ENCODE measurements at places on chromosomes 7 and 10.

DNA sequence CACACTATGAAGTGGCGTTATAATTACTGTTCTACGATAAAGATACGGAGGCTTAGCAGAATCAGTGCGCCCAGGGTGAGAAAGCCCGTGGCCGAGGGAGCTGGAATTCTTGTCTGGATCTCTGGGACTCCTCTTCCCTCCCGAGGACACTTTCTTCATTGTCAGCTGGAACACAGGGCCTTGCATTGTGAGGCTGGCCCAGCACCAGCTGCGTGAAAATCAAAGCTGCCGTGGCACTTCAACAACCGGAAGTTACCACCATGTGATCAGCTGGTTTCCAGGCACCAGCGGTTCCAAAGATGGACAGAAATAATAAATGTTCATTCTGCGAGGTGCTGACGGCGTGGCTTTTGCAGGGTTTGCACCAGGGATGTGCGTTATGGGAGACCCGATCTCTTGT, 234.0 kb upstream of the PITRM1 start:
- no peak for DNase-seq

GRCh38 chr10:28922127-28922526, 244.8 kb downstream of the BAMBI start:
- DNase-seq: no peak

GRCh38 chr10:24929056-24929544, 23.3 kb downstream of the PRTFDC1 start:
- DNase-seq: no peak

GRCh38 chr10:82464191-82464818, 589.3 kb downstream of the NRG3 start:
- no peak for DNase-seq

DNA sequence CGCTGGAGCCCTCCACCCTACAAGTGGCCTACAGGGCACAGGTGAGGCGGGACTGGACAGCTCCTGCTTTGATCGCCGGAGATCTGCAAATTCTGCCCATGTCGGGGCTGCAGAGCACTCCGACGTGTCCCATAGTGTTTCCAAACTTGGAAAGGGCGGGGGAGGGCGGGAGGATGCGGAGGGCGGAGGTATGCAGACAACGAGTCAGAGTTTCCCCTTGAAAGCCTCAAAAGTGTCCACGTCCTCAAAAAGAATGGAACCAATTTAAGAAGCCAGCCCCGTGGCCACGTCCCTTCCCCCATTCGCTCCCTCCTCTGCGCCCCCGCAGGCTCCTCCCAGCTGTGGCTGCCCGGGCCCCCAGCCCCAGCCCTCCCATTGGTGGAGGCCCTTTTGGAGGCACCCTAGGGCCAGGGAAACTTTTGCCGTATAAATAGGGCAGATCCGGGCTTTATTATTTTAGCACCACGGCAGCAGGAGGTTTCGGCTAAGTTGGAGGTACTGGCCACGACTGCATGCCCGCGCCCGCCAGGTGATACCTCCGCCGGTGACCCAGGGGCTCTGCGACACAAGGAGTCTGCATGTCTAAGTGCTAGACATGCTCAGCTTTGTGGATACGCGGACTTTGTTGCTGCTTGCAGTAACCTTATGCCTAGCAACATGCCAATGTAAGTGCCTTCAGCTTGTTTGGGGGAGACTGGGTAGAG, at the start of gene COL1A2:
Gene COL1A2 (plus strand): TSS at position 459 of the 704 bp plus-strand sequence. CDS start 137 bp downstream, at position 596.
- DNase-seq: no peak

GRCh38 chr10:119149729-119150128, 15.8 kb downstream of the SFXN4 start:
- DNase-seq: no peak

GRCh38 chr7:91655656-91656055, 224.8 kb downstream of the MTERF1 start:
- no peak for DNase-seq

GRCh38 chr10:129548600-129548999, 81.6 kb downstream of the MGMT start:
- DNase-seq: no peak

GRCh38 chr10:53091574-53091973, 319.0 kb upstream of the MBL2 start:
- no peak for DNase-seq

GRCh38 chr7:135905858-135906257, 71.3 kb downstream of the MTPN start:
- DNase-seq: no peak

DNA sequence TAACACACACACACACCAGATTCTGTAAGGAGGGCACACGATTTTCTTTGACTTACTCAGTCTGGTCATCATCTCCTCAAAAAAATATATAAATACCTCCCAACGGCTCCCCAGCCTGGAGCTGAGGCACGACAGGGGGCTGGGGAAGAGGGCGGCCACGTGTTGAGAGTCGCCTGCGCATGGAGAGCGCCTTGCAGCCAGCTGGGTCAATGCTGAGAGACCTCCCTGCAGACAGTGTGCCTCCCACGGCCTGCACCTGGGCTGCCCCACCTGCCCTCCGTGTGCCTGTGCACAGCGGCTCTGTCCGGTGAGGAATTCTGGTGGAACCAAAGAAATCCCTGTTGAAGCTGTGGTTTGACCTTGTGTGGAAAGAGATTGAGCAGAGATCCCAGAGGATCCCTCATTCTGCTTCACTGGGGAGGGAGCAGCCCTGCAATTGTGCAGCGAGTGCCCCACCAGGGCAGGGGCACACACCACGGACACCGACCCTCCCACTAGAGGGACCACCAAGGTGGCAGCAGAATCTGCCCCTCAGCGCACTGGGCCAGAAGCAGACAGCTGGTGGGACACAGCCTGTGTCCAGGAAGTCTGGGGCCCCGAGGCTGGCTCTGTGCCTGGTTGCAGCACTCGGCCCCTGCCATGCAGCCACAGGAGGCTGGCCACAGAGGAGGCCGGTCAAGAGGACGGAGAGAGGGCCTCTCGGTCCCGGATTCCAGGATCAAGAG, 150.5 kb upstream of the PPP2R2D start:
- no peak for DNase-seq

DNA sequence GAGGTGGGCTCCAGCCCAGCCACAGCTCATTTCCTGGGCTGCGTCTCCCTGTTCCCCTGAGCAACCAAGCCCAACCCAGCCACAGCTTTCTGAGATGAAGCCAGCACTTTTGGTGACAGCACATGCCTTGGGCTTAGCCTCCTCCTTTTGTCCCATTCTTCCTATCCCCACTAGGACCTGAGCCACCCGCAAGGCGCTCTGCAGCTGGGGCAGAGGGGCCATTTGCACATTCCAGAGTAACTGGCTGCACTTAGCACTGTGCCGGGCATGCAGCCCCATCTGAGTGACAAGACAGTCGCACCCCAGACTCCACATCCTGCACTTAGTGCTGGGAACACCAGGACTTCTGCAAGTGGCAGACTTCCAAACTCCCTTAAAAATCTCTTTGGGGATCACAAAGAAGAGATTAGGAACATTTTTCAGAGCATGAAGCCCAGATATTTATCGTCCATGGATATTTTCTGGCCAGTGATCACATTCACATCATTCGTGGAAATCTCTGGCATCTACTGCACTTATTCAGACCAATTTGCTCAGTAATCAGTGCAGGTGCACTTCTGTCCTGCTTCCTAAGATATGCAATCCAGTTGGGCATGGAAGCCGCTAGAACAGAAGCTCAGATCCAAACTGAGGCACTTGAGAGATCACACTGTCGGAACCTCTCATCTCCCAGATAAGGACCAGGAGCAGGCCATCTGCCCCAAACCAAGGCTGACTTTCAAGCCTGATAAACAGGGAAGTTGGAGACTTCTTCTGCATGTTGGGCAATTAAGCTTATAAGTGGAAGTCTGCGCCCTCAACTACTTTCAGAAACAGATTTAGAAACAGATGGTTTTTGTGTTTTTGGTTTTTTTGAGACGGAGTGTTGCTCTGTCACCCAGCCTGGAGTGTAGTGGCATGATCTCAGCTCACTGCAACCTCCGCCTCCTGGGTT, 26.4 kb downstream of the CHST15 start:
- DNase-seq: no peak

GRCh38 chr10:12419262-12419847, 70.0 kb downstream of the CAMK1D start:
- DNase-seq: peak; percentile 46

DNA sequence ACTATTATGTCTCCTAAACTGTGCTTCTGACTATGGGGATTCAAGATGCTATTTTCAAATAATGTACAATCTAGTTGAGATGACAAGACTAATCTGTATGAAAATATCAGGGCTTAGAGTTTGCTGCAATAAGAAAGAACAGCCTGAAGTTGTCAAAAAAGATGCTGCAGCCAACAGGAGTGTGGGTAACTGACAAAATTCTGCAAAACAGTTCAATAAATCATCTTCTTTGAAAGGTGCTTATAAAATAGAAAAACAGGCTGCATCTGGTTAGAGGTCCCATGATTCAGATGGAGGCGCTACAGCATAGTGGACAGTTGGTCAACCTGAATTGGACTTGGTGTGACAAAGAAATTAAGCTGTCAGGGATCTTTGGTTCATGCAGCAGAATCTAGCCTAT, 511.0 kb downstream of the XPNPEP1 start:
- no peak for DNase-seq

DNA sequence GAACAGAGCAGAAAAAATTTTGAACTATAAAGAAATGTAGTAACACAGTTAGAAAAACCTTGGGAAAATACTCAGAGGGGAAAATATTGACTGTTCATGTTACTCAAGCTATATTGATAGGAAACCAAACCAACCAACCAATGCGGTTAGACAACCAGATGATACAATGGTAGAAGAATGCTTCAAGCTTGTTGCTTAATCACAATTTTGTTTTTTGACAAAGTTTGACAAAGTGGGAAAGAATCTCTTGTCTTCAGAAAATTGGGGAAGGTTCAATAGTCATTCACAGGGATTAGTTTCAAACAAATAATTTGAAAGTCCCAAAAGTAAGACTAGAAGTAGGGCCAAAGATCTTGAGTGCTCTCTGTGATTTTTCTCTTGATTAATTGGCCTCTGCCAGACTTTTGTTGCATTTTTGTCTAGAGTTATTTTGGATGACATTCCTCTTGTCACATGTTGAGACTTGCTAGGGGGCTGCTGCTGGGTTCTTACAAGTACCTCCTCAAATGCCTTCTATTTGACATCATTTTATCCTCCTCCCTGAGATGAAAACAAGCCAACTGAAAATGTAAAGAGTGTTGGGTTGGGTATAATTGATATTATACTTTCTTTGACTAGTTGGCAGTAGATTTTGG, 233.1 kb upstream of the PHYHIPL start:
- DNase-seq: no peak

DNA sequence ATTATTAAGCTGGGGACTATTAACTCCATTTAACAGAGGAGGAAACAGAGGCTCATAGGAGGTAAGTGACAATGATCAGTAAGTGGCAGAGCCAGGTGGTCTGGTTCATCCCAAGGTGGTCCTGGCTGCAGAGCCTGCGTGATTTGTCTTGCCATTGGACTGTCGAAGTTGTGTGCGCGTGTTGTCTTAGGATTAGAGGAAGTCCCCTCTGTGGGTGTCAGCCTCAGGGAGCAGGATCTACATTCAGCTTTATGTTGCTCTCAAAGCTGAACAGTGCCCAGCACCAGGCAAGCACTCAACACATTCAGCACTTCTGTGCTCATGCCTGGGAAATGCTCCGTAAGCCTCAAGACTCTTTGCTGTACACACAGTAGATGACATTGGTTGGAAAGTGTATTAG, 139.5 kb downstream of the HERPUD2 start:
- DNase-seq: no peak

- DNase-seq: no peak
Observed at GRCh38 chr10:129793479-129793878, 170.6 kb downstream of the EBF3 start.

- DNase-seq: no peak
Observed at GRCh38 chr7:158246272-158246959, 341.2 kb downstream of the PTPRN2 start.

DNA sequence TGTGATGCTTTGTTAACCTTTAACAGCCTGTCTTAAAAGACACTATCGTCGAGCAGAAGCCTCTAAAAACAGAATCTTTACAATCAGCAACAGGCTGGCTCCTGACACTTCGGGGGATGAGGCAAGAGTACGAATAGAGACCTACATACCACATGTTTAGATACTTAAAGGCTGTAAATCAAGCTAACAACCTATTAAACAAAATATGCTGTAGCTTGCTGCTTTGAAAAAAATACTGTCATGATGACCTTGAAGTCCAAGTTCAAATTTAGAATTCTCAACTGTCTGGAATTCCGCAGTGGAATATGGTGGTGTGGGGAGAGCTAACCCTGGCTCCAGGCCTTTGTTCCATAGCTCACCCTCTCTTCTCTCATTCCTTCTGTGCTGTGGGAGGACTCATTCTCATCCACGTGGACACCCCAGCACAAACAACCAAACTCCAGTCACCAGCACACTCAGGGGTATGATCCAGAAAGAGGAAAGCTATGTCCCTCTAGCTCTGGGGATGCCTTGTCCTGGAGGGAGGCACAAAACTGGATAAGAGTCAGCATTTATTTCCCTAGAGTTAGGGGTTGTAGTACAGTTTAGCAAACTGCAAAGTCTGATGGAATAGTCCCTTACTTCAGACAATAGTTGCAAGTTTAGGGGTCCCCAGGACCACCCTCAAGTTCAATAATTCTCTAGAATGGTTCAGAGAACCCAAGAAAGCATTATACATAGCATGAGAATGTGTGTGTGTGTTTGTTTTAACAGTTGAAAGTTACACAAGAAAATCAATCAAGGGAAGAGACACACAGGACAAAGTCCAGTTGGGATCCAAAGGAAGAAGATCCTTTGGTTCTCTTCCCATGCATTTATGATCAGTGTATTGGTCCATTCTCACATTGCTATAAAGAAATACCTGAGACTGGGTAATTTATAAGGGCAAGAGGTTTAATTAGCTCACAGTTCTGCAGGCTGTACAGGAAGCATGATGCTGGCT, 196.1 kb upstream of the SVIL start:
- DNase-seq: no peak

DNA sequence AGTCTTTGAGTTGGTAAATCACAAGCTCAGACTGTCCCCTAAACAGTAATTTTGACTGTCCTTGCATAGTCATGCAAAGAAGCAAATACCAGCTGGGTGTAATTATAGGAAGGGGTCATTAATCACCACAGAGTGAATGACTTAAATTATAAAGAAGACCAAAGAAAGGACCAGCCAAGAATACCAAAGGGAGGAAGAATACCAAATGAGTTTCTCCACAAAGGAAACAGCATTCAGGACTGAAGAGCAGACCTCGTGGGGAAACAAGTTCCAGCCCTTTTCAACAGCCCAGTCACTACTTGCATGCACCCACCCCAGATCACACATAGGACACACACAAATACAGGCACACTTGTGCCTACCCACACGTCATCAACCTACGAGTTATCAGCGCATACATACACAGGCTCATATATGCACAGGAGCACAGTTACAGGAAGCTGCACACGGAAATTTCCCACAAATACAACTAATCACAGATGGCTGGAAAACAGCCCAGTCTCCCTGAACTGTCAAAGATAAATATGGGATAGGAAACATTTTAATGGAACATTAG, 77.6 kb downstream of the DENND2A start:
- no peak for DNase-seq

DNA sequence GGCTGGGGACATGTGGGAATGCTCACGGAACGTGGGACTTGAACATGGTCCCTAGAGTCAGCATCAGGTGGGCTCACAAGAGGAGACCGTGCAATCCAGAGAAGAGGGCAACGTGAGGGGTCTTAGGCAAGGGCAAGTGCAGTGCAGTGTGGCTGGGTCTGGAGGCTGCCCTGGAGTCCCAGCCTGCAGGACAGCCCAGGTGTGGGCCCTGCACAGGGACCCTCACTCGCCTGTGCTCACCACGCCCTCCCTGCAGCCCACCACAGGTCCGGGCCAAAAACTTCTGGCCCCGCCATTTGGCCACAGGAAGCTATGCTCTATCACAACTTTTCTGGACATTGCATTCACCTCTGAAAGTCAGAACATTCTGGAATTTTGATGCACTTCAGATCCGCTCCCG, 133.5 kb downstream of the PAXIP1 start:
- DNase-seq: no peak

Data from stimulated activated CD4-positive, alpha-beta T cell treated with anti-CD3 and anti-CD28 coated beads, Interleukin-1b, Interleukin-23, amount 100 ng/mL, for 4 hours (primary cell).